Progenitor cell of endocrine pancreas (in vitro differentiated cells): ENCODE measurements at places on chromosomes 7 and 10. TPM values are rescaled to one million over a fixed set of nuclear protein-coding genes. Genes with fewer than 3 reads are reported as not detected.

The ELMO1 gene
- 65.5 and 66.1 TPM in 2 replicates for total RNA-seq

DNA sequence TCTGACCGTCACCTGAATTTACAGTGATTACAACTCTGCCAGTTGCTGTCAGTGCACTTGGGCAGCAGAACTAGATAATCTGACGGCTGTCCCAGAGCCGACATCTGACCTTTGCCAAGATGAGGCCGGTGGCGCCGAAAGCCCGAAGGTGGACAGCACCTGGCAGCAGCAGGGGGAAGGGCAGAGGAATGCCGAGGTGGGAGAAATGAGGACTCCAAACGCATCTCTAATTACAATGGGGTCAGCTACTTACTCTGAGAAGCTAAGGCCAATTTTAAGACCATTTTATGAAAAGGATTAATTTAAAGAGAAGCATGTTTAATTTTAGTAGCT is 33.8 kb downstream of the TRIM8 start:
- no peak for DNase-seq

The BICC1 gene
- 4.9 TPM in 2 replicates for total RNA-seq

DNA sequence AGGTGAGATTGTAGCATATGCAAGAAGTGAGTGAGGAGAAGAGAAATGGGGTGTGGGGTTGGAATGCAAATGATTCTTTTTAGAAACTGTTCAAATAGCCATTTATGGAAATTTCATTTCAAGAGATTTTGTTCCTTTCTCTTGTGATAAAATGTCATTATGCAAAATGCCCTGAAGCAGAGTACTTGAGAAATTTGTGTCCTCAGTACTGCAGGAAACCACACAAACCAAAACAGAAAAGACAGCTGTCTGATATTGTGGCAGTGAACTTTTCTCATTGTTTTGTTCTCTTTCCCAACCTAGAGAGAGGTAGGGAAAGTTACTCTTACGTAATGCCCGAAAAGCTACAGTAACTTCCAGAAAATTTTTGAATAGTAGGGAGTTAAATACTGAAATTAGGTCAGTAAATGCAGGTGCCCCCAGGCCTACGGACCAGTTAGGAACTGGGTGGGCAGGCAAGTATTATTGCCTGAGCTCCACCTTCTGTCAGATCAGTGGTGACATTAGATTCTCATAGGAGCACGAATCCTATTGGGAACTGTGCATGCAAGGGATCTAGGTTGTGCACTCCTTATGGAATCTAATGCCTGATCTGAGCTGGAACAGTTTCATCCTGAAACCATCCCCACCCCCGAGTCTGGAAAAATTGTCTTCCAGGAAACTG is 34.0 kb downstream of the DLD start:
- DNase-seq = no peak

The NCF1 gene
- 0.58 TPM in 1 of 2 replicates, not detected in the other for total RNA-seq
